ENCODE measurements at places on chromosomes 3 and 15. TPM values are rescaled to one million over a fixed set of nuclear protein-coding genes. Genes with fewer than 3 reads are reported as not detected.
A peak's percentile ranks its signal among the peaks of the same experiment; 100 is the strongest.

CISH gene
- total RNA-seq, result 52.7 TPM

TRH gene
- total RNA-seq, result not detected

PKM gene
- 270 TPM for total RNA-seq

- peaks cover 10% of the 10 kb centered on the region for H3K4me1 ChIP-seq
- no peak overlapping the region for H3K4me3 ChIP-seq
- H3K27me3 ChIP-seq, result no peaks in the 10 kb centered on the region
- peak overlapping the region; percentile 47 for H3K27ac ChIP-seq
- H3K36me3 ChIP-seq, result no peaks in the 10 kb centered on the region
Measured at GRCh38 chr15:60115579-60116380, 111.7 kb downstream of the FOXB1 start.

DNA sequence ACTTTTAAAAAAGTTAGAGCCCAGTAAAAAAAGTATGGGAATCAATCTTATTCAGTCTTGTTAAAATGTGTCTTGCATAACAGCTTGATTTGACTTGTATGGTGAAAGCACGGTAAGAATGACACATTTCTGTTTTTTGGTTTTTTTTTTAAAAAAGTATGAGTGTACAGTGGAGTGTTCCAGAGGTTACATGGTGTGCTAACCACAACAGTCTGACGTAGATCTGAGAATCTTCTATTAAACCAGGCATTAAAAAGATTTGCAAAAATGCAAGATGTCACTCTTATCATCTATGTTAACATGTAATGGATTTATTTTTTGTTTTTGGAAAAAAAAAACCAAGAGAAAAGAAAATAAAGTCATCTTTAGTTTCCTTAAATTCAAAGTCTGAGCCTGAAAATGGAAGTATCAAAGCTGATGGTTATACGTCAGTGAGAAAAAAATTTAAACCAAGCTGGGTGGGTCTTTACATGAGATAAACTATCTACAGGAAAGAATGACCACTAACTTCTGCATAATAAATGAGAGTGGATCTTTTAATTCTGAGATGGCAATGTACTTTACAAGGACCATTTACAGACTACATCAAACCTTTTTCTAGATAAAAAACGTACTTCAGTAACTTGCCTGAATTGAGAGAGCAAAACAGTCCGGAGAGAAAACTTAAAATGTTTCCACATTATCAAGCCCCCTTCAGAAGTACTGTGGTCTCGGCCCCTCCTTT lies 1.6 kb downstream of the GABPB1 start:
- H3K4me3 ChIP-seq, result peak overlapping the region; percentile 92
- peak overlapping the region; percentile 98 for H3K27ac ChIP-seq

- H3K4me3 ChIP-seq, result no peak overlapping the region
- no peaks in the 10 kb centered on the region for H3K27me3 ChIP-seq
- H3K36me3 ChIP-seq, result no peaks in the 10 kb centered on the region
- peak overlapping the region; percentile 93 for H3K27ac ChIP-seq
Measured at GRCh38 chr3:186933816-186934215, 3.5 kb downstream of the ST6GAL1 start.

DNA sequence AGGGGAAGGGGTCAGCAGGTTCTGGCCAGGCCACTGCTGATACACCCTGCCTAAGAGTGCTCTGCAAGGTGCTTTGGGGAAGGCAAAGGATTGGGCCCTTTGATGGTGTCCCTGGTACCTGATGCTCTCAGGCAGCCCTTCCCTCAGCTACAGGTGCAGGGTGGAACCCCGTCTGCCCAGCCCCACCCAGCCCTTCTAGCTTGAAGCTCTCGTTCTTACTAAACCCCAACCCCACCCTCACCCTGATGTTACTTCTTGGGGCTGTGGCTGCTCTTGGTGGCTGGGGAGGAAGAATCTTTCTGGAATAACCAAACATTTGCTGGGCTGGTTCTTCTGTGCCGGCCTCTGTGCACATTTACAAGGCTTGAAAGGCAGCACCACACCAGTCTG lies 6.4 kb downstream of the GNAI2 start:
- peak overlapping the region; percentile 86 for H3K27ac ChIP-seq
- H3K36me3 ChIP-seq, result peaks cover 4% of the 10 kb centered on the region
- DNase-seq, result no peak
- peaks cover 50% of the 10 kb centered on the region for H3K4me1 ChIP-seq
- no peaks in the 10 kb centered on the region for H3K27me3 ChIP-seq

DNA sequence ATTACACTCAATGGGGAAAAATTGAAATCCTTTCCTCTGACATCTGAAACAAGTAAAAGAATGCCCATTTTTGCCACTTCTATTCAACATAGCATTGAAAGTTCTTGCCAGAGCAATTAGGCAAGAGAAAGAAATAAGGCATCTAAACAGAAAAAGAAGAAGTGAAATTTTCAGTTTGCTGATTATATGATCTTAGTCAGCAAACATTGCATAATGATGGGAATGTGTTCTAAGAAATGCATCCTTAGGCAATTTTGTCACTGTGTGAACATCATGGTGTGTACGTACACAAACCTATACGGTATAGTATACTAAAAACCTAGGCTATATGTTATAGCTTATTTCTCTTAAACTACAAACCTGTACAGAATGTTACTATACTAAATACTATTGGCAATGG lies 278.0 kb downstream of the CGGBP1 start:
- H3K36me3 ChIP-seq, result no peaks in the 10 kb centered on the region
- H3K4me3 ChIP-seq, result no peak overlapping the region
- no peak overlapping the region for H3K27ac ChIP-seq
- no peaks in the 10 kb centered on the region for H3K4me1 ChIP-seq
- no peaks in the 10 kb centered on the region for H3K27me3 ChIP-seq

DNA sequence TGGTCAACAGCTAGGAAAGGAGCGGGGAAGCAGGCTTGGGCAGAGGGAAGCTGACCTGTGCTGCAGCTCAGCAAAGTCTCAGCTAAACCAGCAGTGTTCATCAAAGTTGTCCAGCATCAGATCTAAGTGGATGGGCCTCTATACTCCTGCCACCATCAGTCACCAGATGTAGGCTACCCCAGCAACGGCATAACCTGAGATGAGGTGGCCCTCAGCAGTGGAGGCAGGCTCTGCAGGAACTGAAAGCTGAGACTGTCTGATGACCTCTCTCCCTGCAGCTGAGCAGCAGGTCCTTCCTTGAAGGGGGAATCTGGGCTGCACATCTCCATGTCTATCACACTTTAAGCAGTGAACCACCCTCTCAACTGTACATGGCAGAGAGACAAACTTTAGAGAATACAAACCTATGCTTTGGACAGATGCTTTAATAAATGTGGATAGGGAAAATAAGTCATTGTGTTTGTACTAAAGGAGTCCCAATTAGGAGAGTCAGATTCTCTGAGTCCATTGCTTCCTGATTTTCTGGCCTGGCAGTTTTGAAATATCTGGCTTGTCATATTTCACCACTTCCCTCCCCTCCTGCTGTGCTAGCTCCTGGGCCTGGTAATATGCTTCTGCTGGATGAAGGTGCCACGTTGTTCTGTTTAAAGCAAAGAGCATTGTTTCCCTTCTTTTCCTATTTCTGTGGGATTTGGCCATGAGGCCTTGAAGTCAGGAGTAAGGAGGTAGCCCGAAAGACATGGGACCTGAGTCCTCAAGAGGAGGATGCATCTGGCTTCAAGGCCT lies 11.1 kb upstream of the PSTPIP1 start:
- no peak overlapping the region for H3K4me3 ChIP-seq
- no peak overlapping the region for H3K27ac ChIP-seq
- no peaks in the 10 kb centered on the region for H3K36me3 ChIP-seq
- H3K27me3 ChIP-seq, result no peaks in the 10 kb centered on the region
- no peaks in the 10 kb centered on the region for H3K4me1 ChIP-seq

- H3K4me3 ChIP-seq, result no peak overlapping the region
- no peak for DNase-seq
- no peaks in the 10 kb centered on the region for H3K27me3 ChIP-seq
- H3K4me1 ChIP-seq, result no peaks in the 10 kb centered on the region
- H3K36me3 ChIP-seq, result no peaks in the 10 kb centered on the region
Measured at GRCh38 chr3:16186565-16186964, 12.1 kb downstream of the GALNT15 start.

DNA sequence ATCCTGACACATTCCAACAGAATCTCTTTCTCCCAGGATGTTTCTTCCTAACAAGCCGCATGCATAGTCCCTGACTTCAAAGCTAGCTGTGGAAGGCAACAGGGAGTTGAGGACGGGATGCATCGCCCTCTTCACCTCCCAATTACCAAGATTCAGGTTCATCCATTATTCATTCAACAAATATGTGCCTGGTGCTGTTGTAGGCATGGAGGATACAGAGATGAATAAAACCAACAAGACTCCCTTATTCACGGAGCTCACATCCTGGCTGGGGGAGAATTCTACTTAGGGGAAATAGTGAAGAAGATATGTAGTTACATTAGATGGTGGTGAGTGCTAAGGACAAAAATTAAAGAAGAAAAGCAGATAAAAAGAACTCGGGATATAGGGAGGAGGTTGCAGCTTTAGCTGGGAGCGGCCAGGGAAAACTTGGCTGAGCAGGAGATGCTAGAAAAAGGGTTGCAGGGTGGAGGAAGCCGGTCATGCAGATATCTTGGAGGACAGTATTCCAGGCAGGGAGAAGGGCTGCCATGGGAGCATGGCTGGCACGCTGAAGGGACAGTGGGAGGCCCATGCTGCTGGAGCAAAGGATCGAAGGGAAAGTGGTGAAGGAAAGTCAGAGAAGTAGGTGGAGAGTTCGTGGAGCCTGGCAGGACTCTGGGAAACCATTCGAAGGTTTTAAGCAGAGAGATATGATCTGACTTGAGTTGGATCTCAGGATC lies 5.0 kb downstream of the ITGB5 start:
- no peak overlapping the region for H3K4me3 ChIP-seq
- H3K4me1 ChIP-seq, result peaks cover 31% of the 10 kb centered on the region
- no peak for DNase-seq

DNA sequence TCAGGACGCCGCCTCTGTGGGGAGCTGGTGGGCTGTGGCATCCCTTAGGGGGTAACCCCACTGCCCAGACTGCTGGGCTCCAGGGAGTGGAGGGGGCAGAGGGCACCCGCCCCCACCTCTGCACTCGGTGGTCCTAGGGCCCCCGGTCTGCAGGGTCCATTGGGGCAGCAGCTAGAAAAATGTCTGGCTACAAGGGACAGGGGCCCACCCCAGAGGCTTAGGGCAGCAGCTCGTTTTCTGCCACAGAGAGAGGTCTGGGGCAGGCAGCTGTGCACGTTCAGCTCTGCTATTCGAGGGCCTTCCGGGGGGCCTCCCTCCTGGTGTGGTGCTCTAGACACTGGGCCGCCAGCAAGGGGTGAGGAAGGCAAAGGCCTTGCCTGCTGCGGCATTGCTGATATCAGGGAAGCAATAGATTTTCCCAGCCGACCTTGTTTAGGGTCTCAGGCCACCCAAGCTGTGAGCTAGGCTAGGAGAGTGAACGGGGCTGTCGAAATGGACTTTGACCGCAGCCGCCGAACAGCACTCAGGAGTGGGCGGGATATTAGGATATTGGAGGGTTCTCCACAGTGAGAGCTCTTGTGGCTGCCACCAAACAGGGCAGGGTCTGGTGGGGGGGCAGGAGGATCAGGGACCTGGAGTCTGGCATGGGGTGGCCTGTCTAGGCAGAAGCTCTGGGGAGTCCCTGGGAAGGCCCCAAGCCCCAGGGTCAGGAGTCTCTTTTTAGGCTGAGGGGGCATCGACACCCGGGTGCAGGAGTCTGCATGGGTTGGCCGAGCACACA lies 61.4 kb upstream of the KLF13 start:
- H3K36me3 ChIP-seq, result no peaks in the 10 kb centered on the region
- H3K27me3 ChIP-seq, result no peaks in the 10 kb centered on the region
- peaks cover 38% of the 10 kb centered on the region for H3K4me1 ChIP-seq
- H3K27ac ChIP-seq, result no peak overlapping the region
- H3K4me3 ChIP-seq, result no peak overlapping the region

- no peak for DNase-seq
- no peaks in the 10 kb centered on the region for H3K4me1 ChIP-seq
- H3K27me3 ChIP-seq, result no peaks in the 10 kb centered on the region
- no peak overlapping the region for H3K4me3 ChIP-seq
- no peak overlapping the region for H3K27ac ChIP-seq
Measured at GRCh38 chr15:96720251-96720650, 389.8 kb downstream of the NR2F2 start.

DNA sequence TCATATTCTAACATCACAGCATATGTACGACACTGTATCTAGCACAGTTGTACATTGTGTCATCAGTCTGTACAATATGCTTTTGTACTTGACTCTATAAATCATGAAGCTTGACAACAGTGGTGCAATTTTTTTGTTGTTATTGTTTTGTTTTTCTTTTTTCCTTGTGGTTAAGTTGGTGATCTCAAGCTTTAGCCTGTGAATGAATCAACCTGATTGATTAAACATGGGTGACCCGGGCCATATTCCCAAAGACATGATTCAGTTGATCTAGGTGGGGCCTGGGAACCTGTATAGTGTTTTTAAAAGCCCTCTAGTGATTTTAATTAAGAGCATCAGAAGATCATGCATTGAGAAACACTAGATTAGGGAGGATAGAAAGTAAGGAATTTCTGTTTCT lies 101.8 kb upstream of the AADACL2 start:
- no peak overlapping the region for H3K4me3 ChIP-seq
- no peaks in the 10 kb centered on the region for H3K27me3 ChIP-seq
- no peak for DNase-seq
- no peaks in the 10 kb centered on the region for H3K4me1 ChIP-seq
- no peaks in the 10 kb centered on the region for H3K36me3 ChIP-seq

DNA sequence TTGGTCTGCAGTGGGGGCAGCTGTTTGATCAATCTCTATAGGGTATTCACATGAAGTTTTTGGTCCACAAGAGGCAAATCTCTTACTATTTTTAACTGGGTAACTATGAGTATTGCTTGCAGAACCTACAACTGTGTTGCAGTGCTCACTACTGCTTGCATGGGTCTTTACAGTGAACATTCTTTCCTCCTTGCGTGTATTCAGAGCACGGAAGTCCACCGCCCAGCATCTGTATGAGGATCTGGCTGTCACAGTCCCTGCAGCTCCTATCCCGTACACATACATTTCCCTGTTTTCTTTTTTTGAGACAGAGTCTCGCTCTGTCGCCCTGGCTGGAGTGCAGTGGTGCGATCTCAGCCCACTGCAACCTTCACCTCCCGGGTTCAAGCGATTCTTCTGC lies 449.9 kb downstream of the FGF12 start:
- H3K27me3 ChIP-seq, result no peaks in the 10 kb centered on the region
- peaks cover 25% of the 10 kb centered on the region for H3K4me1 ChIP-seq
- H3K27ac ChIP-seq, result no peak overlapping the region
- no peak overlapping the region for H3K4me3 ChIP-seq
- H3K36me3 ChIP-seq, result no peaks in the 10 kb centered on the region

GRCh38 chr3:101941318-101942040 lies 92.2 kb downstream of the NFKBIZ start:
- no peak overlapping the region for H3K27ac ChIP-seq
- H3K4me3 ChIP-seq, result no peak overlapping the region
- H3K27me3 ChIP-seq, result no peaks in the 10 kb centered on the region
- no peak for DNase-seq
- H3K4me1 ChIP-seq, result peaks cover 2% of the 10 kb centered on the region

DNA sequence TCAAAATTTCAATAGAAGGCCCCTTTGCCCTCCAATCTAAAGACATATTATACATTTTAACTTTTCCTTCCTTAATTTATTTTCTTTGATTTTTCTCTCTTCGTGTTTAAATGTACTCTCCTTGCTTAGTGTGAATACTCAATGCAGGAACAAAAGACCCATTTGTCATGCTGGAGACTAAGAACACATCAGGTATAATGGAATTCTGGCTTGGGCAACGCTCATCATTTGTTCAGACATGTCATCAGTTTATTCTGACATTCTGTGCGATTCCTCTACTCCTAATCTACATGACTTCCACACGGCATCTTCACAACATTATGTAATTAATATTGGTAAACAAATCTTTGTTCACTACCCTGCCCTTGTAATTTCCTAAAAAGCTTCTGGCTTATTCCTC lies 136.6 kb upstream of the LRRN1 start:
- DNase-seq, result no peak
- no peak overlapping the region for H3K4me3 ChIP-seq
- no peaks in the 10 kb centered on the region for H3K27me3 ChIP-seq
- H3K4me1 ChIP-seq, result no peaks in the 10 kb centered on the region
